ENCODE measurements at places on chromosomes 3 and 15.

DNA sequence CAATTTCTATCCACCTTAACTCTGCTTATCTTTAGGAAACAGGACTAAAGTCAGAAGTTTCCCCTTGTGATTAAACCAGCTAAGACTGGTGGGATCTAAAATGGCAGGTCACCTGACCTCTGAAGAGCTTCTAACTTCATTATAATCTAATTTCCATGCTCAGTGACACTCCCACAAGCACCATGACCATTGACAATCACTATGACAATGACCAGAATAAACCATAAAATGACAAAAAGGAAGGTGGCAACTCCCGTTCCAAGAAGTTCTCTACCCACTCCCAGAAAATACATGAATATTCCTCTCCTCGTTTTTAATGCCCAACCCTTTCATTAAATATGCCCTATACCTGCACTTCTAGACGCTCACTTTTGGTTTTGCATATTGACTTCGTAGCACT, 471.2 kb upstream of the CCDC54 start:
- DNase-seq: no peak

DNA sequence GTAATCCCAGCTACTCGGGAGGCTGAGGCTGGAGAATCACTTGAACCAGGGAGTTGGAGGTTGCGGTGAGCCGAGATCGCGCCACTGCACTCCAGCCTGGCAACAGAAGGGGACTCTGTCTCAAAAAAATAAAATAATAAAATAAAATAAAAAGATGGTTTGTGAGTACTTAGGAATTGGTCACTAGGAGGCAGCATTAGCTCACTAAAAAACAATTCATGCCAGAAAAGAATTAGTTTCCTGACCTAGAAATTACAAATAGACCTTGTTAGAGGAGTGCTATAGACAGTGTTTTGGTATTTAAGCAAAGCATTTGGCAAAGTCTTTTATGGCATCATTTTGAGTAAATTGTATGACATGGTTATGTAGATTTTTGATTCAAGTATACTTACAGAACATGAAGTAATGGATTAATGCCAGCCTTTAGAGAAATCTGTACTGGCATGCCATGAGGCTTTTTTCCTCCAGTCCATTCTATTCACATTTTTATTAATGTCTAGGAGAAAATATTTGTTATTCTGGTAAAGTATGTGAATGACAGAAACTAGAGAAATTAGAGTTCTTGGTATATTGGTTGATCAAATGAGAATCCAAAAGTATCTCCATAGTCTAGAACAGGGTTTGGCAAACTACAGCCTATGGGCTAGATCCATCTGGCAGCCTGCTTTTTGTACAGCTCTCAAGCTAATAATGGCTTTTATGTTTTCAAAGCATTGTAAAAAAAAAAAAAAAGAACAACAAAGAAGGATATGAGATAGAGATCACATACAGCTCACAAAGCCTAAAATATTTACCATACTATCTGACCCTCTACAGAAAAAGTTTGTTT, 81.6 kb downstream of the LRRC49 start:
- peak; percentile 1 for DNase-seq

GRCh38 chr15:25246641-25247406, 192.0 kb downstream of the UBE3A start:
- DNase-seq: no peak

- DNase-seq: no peak
Observed at GRCh38 chr3:172159962-172160538, 120.7 kb downstream of the FNDC3B start.

DNA sequence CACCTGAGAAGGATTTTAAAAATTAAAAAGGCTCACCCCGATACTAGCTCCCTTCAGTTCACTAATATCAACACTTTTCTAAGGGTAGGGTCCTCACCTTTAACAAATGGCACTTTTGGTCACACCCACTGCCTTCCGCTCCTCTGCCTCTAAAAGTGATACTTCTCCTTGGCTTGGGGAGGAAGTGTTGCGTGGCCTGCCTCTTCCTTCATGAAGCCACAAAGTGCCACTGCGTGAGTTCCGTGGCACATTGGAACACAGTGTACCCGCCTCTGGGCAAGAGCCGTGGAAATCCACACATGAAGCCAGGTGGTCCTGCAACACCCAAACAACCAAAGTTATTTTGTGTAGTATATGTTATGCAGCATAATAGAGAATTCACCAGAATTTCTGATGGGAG, 3.9 kb downstream of the B4GALT4 start:
- DNase-seq: no peak

- DNase-seq: no peak
Observed at GRCh38 chr15:36810656-36811449, 231.4 kb downstream of the CDIN1 start.

DNA sequence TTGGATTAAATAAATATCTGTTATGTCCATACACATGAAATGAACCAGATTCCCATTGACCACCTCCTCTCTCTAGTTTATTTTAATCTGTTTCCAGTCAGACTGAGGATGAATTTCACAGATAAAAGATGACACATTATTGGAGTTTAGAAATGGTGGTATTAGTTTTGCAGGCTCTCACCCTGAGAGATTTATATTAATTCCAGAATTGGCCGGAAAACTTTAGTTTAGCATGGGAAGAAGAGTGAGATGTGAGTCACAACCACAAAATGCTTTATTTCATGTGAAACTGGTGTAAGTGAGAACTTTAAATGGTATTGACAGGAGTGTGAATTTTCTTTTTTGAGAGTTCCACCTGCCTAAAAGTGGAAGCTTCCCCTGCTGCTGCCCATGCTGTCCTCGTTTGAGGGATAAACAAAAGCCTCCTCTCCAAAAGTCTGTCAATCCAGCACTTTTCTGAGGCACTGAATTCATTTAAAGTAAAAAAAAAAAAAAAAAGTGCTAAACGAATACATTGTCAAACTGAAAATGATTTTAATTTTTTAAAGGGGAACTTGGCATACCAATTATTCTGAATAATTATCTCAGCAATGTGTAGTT, 65.1 kb upstream of the EPHA3 start:
- no peak for DNase-seq

DNA sequence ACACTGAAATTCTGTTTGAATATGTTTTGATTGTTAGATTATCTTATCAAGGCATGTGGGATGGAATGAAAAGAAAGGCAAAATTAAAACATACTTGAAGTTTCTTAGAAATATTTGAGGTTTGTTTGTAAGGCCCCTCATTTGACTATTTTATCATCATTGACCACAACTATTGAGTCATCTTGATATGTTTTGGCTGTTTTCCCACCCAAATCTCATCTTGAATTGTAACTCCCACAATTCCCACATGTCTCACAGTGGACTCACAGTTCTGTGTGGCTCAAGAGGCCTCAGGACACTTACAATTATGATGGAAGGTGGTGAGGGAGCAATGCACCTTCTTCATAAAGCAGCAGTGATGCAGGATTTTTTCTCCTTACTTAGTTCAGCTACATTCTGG, 917.1 kb downstream of the PLOD2 start:
- no peak for DNase-seq

- no peak for DNase-seq
Observed at GRCh38 chr15:65535192-65535591, 4.9 kb downstream of the HACD3 start.

GRCh38 chr3:52088445-52089367, 32.3 kb upstream of the DUSP7 start:
- DNase-seq: no peak

DNA sequence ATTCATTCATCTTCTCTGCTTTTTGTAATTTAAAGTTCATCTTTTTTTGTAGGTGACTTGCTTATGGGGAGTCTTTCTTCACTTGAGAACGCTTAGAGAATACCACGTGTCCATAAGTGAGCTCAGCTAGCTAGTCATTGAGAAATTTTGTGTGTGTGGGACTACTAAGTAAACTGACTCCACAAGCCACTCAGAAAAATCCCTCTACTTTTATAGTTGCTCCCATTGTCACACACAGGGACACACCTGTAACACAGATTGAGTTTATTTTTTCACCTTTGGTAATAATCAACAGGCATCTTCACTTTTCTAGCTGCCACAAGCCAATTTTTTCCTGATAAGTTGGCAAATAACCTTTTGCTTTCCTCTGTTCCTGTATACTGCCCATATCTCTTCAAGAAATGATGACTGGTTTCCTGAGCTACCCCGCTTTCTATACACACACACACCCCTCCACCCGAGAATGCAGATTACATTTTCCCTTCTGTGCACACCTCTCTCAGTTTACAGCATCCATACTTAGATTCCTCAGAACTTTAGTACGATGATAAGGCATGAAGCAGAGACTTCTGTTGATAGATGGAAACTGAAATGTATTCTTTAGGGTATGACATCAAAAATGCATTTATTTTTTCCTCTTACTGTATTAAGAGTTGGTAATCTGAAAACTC, 4.6 kb downstream of the TSC22D2 start:
- no peak for DNase-seq

DNA sequence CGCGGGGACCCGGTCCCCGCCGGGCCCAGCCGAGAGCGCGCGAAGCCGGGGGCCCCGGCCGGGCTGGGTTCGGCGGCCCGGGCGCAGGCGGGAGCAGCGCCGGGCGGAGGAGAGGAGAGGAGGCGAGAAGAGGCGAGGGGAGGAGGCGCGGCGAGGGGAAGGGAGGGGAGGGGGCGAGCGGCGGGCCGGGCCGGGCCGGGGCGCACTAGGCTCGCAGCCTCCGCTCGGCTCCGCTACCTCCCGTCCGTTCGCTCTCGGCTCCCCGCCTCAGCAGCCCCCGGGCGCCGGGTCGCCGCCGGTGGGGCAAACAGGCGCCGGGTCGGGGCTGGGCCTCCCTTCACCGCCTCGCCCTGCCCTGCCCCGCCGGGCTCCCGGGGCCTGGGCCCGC, 351 bp downstream of the INSYN1 start:
- DNase-seq: no peak

- no peak for DNase-seq
Observed at GRCh38 chr3:165159760-165160421, 36.3 kb downstream of the SLITRK3 start.

- no peak for DNase-seq
Observed at GRCh38 chr3:28948685-28949084, 332.2 kb upstream of the RBMS3 start.

DNA sequence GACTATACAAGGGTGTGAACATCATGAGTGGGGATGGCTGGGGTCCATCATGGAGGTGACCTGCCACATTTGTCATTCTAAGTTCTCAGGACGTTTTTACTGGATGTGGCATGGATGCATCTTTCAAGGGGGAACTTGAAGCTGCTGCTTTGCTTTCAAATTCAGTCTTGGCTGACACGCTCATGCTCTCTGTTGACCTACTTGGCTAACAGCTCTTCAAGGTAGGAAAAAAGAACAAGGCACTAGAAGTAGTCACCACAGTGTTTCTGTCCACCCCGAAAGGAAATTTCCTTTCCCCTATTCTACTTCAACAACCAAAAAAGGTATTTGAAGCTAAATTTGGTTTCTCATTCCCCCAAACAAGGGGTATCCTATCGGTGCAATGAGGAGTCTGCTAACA, 15.0 kb downstream of the STIMATE start:
- no peak for DNase-seq

GRCh38 chr3:195214381-195214780, 56.6 kb downstream of the XXYLT1 start:
- no peak for DNase-seq

GRCh38 chr3:112759681-112760080, 87.0 kb downstream of the CD200R1L start:
- no peak for DNase-seq

DNA sequence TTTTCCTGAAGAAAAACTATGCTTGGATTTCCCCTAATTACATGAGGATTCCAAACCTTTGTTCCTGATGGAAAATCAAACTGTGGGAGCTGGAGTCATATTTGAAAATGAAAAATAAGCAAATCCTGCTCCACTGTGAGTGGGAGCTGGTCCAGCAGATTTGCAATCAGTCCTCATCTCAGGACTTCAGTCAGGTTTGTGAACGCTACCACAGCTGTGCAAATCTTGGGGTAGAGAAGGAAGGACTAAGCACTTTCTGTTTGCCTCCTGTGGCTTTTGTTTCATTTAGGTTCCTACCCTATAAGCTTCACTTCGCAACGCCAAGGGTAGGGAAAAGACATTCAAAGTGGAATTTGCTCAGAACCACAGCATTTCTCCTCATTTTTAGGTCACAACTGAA, 238.2 kb downstream of the TUSC7 start:
- DNase-seq: no peak

All from DMS 273 treated with DMSO at 0.1 percent for 48 hours (cell line).